ENCODE measurements at places on chromosomes 16 and 17.

DNA sequence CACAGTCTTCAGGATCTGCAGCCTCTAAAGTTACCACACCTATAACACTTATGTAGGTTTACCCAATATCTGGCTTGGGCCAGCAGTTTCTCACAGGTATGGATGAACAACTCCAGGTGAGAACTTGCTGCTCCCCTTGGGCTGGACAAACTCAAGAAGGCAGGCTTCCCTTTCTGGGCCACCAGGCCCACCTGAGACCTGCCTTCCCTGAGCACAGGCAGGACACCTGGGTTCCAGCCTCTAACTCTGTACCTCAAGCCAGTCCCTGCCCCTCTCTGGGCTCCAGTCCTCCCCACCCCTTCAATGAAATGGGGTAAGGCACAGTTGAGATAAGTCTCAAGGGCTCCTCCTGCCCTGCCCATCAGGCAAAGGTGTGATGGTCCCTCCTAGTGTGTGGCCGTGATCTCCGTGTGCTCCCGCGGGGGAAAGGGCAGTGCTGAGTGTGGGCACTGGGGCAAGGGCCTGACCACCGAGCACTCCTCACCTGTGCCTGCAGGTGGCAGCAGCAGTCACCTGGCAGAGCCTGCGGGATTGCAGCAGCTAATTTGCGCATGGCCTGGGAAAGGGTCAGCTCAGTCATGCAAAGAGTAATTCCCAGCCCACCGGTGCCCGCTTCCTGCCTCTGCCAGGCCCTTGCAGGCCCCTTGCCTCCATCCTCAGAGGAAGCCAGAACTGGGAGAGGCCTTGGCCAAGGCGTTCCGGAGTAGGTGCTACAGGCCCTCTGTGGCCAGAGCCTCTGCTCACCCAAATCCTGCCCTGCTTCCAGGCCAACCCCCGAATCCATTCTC lies 28.2 kb upstream of the ADGRG1 start:
- no peak for DNase-seq

- DNase-seq = no peak
Observed at GRCh38 chr17:82613283-82614094, 34.8 kb downstream of the WDR45B start.

- DNase-seq = peak; percentile 18
Observed at GRCh38 chr16:278863-279366, 1.5 kb upstream of the ARHGDIG start.

DNA sequence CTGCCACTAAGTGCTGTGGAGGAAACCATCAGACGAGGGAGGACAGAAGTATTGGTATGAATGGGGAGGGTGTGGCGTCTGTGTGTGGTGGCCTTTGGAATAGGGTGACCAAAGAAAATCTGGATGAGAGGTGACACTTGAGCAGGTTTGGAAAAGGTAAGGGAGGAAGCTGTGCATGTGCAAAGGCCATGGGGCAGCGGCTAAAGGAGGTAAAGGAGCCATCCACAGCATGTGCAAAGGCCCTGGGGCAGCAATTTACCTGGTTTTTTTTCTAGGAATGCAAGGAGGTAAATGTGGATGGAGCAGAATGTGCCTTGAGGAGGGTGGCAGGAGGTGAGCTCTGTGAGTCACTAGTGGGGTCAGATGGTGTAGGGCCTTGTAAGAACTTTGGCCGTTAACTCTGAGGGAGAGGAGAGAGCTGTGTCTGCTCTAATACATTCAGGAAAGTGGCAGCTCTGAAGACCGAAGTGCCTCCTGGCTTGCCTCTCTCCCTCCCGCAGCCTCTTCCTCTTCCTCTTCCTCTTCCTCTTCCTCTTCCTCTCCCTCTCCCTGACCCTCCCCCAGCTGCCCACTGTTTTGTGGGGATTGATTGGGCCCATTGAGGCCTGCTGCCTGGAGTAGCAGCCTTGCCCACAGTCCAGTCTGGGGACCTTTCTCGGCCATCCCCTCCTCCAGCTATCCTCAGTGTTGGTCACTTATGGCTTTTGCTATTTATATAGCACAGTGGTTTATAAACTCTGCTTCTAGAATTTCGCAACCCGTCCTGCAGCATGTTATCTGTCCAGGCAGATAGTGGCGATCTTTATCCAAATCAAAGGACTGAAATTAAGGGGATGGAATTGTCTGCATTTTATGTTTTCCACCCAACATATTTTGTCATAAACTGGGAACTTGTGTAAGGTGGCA lies 38.7 kb downstream of the CMIP start:
- DNase-seq = peak; percentile 81

DNA sequence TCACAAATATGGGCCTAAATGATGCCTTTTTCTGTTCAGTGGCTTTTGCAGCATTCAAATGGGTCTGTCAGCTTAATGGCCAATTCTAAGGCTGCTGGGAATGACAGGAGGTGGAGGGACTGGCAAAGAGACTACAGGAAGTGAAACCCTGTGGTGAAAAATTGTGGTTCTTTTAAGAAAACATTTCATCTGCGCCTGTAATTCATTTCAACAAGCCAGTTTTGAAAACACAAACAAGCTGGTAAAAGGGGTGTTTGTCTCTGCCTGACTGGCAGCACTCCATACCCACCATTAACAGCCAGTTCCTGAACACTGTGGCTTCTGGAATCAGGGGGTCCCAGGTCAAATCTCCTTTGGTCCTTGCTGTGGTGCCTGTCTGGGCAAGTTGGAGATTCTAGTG lies 3.6 kb upstream of the KDM8 start:
- DNase-seq = peak; percentile 42

- DNase-seq = no peak
Observed at GRCh38 chr17:69722518-69722917, 308.0 kb downstream of the MAP2K6 start.

- no peak for DNase-seq
Observed at GRCh38 chr16:84864326-84864955, 44.7 kb downstream of the CRISPLD2 start.

DNA sequence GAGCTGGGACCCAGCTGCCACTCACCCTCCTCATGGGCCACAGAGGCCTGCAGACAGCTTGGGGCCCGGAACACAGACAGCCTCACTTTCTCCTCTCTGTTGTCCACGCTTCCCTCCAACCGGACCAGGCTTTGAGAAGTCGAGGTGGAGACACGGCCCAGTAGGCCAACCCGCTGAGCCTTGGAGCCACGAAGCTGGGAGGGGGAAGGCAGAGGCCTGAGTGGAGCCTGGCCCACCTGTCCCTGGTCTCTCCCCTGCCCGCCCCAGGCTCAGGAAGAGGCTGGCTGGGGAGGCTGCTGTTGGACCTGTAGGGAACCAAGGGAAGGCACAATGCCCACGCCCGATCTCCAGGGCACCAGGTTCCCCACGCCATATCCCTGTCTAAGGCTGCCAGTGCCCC lies 48.1 kb downstream of the RMI2 start:
- DNase-seq = no peak

DNA sequence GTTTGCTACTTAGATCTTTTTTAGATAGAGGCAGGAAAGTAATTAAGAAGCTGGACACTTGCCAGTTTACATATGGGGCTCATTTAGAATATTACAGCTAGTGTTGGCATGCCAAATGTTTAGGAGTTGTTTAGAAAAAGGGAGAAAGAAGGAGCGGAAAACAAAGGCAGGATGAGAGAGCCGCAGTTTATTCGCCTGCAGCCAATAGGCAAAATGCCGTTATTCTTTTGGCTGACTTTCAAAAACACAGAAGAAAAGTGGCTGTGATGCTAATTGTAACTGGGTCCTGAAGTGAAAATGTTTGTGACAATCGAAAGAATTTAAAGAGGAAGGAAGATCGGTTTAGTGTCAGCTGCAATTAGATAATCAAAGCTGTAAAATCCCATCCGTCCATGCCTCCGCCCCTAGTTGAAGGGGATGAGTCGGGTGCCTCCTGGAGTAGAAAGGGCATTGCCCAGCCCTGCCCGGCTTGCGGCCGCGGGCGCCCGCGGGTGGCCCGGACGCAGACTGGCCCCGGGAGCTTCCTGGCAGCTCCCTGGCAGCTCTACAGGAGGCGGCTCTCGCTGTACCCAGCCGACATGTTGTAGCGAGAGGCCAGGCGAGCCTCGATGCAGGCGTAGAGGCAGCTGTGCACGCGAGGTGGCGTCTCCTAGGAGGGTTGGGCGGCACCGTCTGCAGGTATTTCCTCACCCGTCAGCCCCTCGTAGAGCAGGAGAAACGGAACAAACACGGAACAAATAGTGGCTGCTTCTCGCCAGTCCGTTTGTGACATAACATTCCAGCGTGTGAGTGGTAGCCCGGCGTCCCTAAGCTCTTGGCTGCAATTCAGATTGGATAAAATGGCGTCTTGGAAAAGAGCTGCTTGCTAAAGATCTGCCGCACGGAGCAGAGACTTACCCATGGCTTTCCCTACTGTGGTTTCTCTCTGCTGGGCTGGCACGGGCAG lies 82.2 kb downstream of the TNRC6C start:
- no peak for DNase-seq

DNA sequence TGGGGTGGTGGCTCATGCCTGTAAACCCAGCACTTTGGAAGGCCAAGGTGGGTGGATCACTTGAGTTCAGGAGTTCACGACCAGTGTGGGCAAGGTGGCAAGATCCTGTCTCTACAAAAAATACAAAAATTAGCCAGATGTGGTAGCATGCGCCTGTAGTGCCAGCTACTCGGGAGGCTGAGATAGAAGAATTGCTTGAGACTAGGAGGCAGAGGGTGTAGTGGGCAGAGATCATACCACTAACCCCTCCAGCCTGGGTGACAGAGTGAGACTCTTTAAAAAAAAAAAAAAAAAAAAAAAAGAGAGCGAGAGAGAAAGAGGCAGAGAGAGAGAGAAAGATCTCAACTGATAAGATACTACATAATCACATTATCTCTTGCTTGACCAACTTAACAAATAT lies 45.9 kb downstream of the KANSL1 start:
- no peak for DNase-seq

DNA sequence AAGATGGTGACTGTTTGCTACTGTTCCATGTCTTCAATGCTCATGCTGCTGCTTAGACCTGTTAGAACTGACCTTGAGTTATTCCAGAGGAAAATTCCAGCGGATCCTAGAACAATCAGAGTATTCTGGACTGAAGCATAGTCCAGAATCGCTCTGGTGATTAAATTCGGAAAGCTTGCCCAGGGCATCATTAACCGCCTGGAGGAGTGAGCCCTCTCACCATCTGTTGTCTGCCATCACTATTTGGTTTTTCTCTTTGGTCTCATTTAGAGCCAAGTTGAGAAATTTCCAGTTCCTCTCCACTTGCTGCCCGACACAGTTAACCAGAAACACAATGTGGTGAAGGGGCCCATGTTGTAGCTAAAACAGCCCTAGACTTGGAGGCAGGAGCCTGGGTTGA lies 104.1 kb downstream of the BMERB1 start:
- DNase-seq = no peak

GRCh38 chr17:31320241-31320640 lies 1.2 kb downstream of the EVI2A start:
- no peak for DNase-seq

DNA sequence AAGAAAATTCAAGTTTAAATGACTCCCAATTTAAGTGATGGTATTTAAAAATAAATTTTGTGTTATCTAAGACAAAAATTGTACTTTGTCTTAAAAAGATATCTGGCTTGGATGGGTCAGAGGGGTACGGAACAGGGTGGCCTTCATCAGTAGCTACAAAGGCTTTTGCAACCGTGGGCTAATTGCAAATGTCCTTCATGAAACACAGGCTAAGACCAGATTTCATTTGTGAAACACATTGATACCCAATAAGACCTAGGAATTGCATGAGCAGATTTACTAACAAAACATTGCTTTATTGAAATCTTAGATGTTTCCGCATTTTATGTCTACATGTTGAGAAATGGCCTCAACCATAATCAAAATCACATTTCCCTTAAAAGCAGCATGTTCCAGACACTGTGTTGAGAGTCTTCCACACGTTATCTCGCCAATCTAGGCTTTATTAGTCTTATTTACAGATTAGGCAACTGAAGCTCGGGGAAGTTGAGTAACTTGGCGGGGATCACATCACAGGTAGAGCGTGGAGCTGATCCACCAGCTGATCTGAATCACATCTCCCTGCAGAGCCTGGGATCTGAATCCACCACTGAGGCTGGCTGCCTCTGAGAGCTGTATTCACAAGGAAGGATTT lies 21.8 kb downstream of the FBXO39 start:
- no peak for DNase-seq

DNA sequence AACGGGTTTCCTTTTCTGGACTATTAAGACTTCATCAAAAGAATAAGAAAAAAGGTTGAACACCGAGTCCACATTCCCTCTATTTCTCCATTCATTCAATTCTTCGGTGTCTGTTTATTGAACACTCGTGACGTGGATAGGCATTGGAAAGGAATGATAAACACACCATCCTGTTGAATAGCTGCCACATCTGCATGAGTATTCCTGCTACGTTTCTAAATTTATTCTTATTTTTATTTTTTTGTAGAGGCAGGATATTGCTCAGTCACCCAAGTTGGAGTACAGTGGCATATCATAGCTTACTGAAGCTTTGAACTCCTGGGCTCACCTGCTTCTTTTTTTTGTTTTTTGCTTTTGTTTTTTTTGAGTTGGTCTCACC lies 80.8 kb upstream of the CIBAR2 start:
- DNase-seq = no peak

- no peak for DNase-seq
Observed at GRCh38 chr17:7313088-7313889, 1.9 kb downstream of the GPS2 start.

DNA sequence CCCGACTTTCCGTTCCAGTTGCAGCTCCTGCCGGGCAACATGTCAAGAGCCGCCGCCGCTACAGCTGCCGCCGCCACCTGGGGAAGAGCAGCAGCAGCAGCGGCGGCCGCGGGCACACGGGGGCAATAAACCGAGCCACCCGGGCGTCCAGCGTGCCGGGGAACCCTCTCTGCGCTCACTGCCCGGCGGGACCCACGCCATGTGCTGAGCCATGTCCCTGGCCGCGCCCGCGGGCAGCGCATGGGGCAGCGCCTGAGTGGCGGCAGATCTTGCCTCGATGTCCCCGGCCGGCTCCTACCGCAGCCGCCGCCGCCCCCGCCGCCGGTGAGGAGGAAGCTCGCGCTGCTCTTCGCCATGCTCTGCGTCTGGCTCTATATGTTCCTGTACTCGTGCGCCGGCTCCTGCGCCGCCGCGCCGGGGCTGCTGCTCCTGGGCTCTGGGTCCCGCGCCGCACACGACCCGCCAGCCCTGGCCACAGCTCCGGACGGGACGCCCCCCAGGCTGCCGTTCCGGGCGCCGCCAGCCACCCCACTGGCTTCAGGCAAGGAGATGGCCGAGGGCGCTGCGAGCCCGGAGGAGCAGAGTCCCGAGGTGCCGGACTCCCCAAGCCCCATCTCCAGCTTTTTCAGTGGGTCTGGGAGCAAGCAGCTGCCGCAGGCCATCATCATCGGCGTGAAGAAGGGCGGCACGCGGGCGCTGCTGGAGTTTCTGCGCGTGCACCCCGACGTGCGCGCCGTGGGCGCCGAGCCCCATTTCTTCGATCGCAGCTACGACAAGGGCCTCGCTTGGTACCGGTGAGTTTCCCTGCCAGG lies 604 bp downstream of the HS3ST3B1 start:
- peak; percentile 12 for DNase-seq

- no peak for DNase-seq
Observed at GRCh38 chr17:82835122-82835521, 4.7 kb downstream of the ZNF750 start.

GRCh38 chr17:16464303-16465051 lies 27.5 kb downstream of the LRRC75A start:
- DNase-seq = no peak

DNA sequence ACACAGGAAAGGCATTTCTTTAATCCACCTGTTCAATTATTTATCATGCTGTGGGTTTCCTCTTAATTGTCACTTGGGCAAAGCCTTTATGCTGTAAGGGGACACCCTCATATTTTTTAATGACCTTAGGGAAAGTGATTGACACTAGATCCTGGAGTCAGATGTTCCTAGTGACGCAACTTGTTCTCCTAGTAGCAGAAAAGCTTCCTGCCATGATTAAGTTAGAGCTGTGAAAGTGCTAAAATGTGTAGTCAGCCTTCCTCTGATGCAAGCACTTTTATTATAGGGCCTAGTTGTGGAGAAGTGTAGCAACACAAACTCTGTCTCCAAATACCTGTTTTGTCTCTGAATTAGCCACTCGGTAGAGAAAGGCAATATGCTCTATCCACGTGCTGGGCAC lies 12.3 kb downstream of the TMEM100 start:
- no peak for DNase-seq
